ENCODE measurements at places on chromosomes 2 and 18.

GRCh38 chr2:105636109-105636740 lies 108.5 kb upstream of the NCK2 start:
- DNase-seq, result no peak

DNA sequence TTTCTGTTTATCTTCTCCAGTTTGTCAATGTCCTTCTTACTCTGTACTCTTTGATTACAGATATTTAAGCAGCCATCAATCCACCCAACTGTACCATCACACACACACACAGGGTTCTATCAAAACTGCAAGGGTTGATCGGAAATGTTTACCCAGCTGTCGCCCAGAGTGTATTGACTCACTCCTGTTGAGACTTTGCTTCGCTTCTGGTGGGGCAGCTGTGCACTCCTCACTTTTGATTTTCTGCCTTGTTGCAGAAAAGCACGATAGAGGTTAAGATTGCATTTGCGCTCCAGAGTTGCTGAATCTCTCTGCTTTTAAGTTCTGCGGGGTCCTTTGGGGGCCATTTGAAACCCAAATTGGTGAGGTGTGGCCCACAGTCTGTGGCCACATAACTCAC lies 216.2 kb downstream of the SETBP1 start:
- no peak for DNase-seq

- no peak for DNase-seq
These were observed 503.4 kb downstream of the CCDC85A start for GRCh38 chr2:56687169-56687568.

DNA sequence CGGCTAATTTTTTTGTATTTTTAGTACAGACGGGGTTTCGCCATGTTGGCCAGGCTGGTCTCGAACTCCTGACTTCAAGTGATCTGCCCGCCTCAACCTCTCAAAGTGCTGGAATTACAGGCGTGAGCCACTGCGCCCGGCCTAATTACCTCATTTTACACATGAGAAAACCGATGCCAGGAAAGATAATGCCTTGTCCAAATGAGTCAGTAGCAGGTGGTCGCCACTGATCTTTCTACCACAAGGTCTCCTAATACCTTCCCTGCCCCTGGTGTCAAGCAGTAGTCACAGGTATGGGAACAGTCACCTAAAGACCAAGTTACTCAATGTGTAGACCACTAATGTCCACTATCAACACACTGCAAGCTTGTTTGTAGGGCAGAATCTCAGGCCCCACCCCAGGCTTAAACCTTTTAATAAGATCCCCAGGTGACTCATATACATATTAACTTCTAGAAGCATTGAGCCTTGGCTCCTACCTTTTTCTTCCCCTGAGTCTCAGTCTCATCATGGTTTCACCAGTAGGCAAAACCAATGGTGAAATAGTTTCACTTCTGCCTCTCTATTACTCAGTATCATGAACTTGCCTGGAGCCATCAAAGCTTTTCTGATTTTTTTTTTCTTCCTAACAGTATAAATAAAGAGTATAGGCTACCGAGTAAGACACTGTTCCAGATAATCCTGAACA lies 6.9 kb upstream of the EPB41L5 start:
- DNase-seq, result no peak

DNA sequence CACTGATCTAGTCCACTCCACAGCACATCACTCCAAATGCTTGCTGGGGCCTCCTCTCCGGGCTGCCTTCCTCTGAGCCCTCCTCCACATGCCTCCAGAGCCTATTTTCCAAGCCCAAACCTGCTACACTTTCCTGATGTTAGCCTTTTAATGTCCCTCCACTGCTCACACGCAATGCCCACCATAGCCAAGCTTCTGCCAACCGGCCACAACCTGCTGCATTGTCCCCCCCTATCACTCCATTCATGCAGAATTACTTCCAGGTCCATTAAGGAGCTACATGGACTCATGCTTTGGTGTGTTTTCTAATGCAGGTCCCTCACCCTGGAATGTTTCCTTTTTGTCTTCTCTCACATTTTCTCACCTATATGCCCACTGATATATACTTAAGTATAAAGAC lies 129.3 kb downstream of the MARCHF4 start:
- DNase-seq, result no peak

DNA sequence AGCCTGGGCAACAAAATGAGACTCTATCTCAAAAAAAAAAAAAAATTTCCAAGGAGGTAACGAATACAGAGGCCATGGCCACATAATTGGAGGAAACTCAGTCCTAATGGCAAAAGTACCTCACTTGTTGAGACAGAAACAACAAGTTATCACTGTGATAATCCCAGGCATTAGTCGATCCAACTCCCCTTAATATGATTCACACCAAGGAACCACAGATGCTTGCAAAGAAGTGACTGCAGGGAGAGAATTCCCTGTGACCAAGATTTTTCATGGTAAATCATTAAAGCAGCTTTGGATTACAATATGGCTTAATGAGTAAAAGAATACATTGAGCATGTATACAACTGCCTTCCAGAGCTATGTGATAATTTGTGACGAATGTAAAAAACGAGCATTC lies 80.4 kb upstream of the RNU4ATAC start:
- no peak for DNase-seq

DNA sequence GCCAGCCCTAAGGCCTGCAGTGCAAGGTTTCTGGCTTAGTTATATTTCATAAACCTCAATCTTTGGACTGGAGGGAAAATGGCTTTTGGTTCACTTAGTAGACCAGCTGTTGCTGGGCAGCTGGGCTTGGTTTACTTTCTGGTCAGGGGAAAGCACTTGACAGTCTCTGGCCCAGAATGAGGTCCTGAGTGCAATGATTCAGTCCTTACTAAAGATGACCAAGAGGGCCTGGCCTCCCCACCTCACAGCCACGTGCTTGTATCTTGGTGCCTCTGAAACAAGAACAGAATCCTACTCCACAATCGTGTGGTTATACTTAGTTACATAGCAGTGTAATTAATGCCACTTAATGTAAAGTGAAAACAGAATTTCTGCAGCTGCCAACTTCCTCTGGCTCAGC lies 325.5 kb upstream of the MEIS1 start:
- no peak for DNase-seq

DNA sequence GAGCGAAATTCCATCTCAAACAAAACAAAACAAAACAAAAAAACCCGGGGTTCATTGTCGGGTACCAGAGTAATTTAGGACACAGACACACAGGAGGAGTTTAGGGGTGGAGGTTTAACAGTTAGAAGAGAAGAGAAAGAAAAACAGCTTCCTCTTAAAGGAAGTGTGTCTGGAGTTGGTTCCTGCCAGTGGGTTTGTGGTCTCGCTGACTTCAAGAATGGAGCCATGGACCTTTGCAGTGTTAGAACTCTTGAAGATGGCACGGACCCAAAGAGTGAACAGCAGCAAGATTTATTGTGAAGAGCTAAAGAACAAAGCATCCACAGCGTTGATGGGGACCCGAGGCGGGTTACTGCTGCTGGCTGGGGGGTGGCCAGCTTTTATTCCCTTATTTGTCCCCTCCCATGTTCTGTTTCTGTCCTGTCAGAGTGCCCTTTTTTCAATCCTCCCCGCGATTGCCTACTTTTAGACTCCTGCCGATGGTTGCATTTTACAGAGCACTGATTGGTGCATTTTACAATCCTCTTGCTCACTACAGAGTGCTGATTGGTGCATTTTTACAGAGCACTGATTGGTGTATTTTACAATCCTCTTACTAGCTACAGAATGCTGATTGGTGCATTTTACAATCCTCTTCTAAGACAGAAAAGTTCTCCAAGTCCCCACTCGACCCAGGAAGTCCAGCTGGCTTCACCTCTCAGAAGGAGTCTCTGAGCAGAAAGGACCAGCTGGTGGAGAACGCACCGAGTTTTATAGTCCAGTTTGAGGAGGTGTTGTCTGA lies 28.7 kb upstream of the ATP8B1 start:
- no peak for DNase-seq

DNA sequence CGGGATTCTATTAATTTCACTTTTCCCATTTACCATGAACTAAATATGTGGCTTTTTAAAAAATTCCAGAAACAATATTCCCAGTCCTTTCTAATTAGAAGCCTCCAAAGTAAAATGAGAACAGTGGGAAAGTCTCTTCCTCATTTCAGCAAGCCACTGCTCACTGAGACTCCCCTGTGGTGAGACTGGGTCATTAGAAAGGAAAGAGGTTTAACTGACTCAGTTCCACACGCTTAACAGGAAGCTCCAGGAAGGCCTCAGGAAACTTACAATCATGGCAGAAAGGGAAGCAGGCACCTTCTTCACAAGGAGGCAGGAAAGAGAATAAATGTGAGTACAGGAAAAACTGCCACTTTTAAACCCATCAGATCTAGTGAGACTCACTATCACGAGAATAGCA lies 258.9 kb upstream of the CHAC2 start:
- DNase-seq, result no peak

DNA sequence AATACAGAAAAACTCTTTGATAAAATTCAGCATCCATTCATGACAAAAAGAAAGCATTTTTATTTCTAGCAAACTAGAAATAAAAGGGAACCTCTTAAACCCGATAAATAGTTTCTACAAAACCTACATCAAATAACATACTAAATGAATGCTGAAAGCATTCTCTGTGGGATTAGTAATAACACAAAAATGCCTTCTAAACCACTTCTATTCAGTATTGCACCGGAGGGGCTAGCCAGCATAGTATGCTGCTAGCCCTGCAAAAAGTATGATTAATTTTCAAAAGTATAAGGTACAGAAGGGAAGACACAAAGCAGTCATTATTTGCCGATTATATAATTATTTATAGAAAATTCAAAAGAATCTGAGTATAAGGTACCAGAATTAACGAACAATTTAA lies 145.2 kb downstream of the DTNB start:
- DNase-seq, result no peak

GRCh38 chr2:103656558-103656957 lies 894.7 kb downstream of the TMEM182 start:
- DNase-seq, result no peak

DNA sequence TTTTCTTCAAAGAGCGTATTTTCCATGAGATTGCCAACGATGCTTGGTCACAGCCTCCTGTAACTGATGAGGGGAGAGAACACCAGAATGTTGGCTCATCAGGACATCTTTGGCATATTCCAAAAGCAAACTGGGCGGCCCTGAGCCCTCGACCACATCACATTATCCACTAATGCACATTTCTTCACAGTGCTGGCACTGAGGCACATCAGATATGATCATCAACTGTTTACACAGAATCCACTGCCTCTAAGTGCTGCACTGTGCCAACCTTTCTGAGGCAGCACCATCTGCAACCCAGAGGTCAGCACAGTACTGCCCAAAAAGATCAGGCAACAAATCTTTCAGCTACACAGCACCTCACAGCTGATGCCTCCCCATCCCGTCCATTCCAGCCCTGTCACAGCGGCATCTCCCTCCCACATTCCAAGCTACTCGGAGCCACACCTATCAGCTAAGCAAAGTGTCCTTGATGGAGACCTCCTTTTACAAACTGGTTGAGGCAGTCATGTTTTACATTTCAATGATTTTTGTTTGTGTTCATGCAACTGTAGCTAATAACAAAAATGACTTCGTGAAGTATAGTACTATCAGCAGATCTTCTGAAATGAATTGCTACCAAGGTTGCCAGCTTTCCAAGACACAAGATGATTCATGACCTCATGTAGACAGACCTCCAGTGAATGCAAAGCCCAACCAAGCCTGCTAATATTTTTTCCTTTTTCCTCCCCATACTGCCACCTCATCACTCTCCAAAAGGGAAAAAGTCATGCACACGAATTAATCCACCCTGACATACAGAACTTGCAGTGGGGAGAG lies 32.3 kb downstream of the MYO5B start:
- no peak for DNase-seq

DNA sequence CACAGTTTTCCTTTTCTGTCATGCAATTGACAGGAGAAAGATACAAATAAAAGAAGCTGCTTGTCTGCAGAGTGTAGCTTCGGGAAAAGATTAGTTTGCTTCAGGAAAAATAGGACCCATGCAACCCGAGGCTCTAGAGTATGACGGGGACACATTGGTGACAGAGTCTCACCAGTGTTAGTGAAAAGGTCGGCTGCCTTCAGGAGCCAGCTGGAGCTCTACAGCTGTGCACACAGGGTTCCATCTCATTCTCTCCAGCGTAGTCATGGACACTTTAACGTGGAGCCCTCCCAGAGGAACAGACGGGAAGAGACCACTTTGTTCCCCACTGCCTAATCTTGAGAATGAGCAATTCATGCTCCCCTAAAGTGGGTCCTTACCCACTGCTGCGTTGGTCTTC lies 42.9 kb downstream of the FECH start:
- DNase-seq, result no peak

- DNase-seq, result no peak
These were observed 452.6 kb downstream of the CDH2 start for GRCh38 chr18:27724362-27724761.

GRCh38 chr2:229150317-229150716 lies 120.8 kb downstream of the PID1 start:
- no peak for DNase-seq

GRCh38 chr2:157971702-157972101 lies 95.6 kb upstream of the ACVR1 start:
- DNase-seq, result no peak

DNA sequence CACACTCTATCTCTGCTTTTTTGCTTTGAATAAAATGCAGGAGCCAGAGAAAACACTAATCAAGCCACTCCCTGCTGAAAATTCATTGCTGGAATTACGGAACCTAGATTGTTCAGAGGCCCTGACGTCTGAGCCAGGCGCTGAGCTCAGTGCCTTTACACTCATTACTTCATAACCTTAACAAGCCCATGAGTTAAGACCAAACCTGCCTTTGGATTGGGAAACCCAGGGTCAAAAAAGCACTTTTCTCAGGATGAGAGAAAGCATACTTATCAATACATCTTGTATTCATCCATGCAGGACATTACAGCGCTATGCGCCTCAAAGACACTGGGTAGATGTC lies 762 bp downstream of the INO80C start:
- DNase-seq, result peak; percentile 2

DNA sequence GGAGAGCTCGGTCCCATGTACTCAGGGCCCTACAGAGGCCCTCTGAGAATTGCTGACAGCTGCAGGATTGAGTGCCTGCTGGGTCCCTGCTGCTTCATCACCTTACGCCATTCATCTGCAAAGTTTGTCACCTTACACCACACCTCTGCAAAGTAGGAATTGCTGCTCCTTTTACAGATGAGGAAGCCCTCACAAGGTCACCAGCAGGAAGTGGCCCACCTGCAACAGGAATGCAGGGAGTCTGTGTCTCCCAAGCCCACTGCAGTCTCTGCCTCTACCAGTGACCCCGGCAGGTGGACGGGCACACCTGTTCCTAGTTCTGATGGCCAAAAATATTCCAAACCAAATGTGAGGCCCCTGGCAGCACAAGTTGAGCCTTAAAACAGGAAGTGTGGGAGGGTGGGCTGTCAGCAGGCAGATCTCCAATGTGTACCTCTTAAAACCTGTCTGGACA lies 441.4 kb downstream of the NBAS start:
- DNase-seq, result no peak

Data from activated naive CD4-positive, alpha-beta T cell treated with Interleukin-2 at 50 U/mL for 16 hours (primary cell).